ENCODE measurements at places on chromosomes 12 and 14.

GRCh38 chr14:55194656-55195355 lies 3.4 kb upstream of the DLGAP5 start:
- DNase-seq, result no peak

DNA sequence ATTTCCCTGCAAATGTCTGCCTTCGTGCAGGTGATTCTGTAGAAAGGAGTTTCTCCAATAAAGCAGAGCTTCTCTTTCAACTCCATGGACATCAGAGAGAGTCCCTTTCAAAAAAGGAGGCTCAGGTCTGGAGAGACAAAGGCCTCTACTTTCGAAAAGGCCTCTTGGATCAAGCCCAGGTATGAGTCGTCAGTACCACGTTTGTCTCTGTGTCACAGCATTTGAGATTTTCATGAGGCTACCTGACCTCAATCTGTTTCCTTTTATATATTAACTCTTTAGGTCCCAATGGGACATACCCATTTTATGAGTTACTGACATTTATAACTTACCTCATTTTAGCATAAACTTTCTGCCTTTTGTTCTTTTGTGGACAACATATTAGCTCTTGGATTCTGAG lies 290.8 kb downstream of the RPAP3 start:
- DNase-seq, result no peak

DNA sequence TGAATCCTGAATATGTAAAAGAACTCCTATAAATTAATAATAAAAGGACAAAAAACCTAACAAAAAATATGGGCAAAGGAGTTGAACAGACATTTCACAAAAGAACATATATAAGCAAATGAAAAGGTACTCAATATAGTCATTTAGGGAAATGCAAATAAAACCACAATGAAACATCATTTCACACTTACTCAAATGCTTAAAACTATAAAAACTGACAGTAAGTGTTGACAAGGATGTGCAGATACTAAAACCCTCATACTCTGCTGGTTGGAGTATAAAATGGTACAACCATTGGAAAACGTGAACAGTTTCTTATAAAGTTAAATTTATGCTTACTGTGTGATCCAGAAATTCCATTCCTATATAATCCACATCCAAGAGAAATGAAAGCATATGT lies 247.1 kb downstream of the GXYLT1 start:
- DNase-seq, result no peak

DNA sequence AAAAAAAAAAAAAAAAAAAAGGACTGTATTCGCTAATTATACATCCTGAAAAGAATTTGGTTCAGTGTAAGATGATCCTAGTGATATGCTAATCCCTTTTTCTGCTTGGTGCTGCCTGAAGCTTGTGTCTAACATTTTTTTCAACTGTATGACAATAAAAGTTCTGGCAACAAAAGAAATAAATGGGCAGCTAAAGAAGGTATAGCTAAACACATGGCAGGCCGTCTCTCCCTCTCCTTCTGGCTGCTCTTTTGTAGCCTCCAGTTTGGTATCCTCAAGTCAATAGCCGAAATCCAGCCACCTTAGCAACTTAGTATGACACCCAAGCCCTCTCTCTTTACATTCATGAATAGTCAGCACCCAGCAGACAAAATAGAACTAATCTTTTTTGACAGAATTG lies 198.3 kb upstream of the OTX2 start:
- DNase-seq, result no peak

DNA sequence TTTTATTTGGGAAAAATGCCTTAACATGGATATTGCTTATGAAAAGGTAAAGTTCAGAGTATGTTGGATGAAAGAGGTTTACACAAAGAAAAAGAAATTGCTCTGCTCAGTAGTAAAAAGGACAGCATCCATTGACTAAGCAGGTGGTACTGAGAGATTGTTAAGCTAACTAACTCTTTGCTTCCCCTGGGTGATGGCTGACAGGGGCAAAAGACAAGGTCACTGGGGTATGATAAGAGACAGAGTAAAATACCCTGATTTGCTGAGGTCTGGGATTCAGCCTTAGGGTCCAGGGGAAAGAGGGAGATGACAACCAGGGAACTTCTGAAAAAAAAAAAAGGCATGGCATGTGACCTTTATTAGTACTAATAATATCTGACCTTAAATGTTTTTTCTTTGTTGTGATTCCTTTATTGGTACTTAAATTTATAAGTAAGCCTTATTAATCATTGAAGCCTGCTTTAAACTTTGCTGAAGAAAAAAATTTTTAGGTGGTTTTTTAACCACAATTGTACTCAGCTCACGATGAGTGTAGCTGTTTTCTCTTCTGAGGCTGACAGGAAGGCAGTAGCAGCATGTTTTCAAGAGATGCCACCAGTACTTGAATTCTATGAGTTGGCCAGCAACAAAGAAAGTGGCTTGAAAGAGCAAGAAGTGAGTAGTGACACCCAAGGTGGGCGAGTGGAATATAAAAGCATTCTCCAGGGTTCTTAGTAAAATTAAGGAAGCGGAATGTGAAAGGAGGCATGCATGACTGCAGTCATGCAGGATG lies 43.7 kb upstream of the KITLG start:
- no peak for DNase-seq

- no peak for DNase-seq
Observed at GRCh38 chr12:42981379-42981778, 391.8 kb upstream of the PRICKLE1 start.

DNA sequence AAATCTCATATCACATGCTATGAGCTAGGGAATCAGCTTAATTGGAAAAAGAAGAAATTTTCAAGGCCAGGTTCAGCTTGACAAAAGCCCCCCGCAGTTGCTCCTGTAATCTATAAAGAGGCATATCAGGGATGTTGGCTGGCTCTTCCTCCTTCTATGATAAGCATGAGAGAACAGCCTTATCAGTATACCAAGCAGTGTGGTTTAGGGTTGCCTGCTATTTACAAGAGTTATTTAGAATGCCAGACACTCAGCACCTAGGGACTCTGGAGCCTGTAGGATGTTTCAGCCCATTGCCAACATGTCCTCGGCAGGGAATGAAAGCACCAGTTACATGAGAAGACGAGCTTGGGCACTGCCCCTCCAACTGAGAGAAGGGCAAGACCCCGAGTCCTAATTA lies 89.5 kb upstream of the TMPO start:
- DNase-seq, result no peak

- no peak for DNase-seq
Observed at GRCh38 chr12:64194333-64195149, 27.6 kb downstream of the KICS2 start.

DNA sequence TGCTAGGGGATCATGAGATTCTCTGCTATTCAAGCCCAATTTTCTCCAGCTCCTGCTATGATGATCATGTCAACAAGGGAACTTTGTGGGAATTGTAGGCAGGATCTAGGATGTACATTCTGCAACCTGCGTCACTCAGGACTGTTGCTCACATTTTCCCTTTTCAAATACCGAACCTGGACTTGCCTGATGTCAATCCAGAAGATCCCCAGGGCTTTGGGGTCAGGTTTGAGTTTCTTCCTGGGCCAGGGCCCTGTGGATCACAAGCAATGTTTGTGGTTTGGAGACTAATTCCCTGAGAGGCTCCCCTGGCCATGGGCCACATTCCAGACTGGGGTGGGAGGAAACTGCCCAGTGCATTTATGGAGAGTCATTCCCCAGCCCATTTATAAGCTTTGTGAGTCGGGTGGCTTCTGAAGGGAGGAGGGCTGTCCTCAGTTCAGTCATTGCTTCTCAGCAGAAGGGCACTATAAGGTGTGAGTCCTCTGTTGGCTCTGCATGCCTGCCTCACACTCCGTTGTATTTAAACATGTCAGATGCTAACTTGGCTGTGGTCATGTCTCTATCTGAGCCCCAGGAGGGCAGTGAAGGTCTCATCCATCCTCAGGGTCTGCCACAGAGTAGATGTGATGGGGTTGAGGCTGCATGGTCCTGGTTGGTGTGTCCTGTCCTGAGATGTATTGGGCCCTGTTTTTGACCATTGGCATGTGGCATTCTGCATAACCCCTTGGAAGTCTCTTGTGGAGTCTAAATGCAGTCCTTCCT lies 6.5 kb downstream of the KRT86 start:
- no peak for DNase-seq

DNA sequence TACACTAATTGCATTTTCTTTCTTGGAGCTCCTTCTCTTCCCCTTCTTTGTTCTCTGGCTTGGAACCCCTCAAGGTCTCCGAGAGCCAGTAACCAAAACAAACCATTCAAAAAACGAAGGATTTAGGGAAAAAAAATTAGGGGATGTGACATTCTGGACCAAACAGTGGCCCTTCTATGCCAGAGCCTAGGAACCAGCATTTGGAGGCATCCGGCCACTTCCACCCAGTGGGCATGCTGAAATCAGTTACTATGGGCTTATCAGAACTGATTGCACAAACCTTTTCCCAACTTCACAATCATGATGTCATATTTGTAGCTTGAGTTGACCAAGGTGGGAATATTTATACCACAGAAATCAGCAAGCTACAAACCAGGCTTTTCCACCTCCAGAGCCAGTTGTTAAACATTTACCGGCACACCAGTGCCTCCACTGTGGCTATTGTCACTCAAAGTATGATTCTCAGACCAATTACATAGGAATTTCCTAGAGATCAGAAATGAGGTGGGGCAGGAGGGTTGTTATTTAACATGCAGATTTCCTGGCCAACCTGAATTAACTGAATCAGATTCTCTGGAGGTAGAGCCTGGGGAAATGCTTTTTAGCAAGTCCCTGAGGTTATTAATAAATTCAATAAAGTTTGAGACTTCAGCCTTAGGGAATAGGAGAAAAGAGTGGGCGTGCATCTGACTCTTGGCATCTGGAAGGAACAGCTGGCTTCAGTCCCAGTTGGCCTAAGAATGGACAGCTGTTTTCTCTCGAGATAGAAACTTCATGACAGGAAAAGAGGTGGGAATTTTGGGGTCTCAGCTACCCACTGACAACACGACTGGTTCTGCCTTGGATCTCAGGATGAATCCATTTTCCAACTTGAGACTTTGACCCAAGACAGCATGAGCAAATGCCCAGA lies 273.9 kb downstream of the ZFP36L1 start:
- no peak for DNase-seq

GRCh38 chr14:101578489-101578888 lies 17.2 kb downstream of the DIO3 start:
- DNase-seq, result no peak

All from C1 segment of cervical spinal cord (tissue), 14 donors.